NCI-H1048 (cell line): ENCODE measurements at places on chromosomes 12 and 14.
A peak's percentile ranks its signal among the peaks of the same experiment; 100 is the strongest.

DNA sequence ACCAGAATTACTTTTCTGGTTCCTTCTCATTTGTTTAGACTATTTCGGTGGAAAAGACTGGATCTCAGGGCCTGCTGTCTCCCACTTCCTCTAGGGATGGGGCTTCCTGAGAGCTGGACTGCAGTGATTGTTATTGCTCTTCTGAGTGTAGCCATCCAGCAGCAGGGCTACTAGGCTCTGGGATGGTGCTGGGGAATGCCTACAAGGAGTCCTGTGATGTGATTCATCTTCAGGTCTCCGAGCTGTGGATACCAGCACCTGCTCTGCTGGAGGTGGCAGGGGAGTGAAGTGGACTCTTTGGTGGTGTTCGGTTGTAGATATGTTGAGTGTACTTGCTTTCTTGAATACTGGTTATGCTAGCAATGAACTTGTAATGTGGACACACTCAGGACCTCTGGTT lies 42.7 kb downstream of the AEBP2 start:
- DNase-seq = no peak

DNA sequence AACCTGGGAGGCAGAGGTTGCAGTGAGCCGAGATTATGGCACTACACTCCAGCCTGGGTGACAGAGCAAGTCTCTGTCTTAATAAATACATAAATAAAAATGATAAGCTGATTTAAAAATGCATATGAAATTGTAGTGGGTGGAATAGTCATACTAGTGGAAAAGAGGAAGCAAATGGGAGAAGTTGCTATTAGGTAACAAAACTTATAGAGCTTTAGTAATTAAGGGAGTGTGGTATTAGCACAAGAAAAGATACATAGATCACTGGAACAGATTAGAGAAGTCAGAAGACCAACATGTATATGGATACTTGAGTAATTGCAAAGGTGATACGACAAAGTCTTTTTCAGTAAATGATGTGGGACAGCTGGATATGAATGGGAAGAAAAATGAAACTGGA lies 26.5 kb downstream of the TECPR2 start:
- no peak for DNase-seq

- peak; percentile 6 for DNase-seq
Measured at GRCh38 chr14:99393059-99393655, 87.5 kb downstream of the SETD3 start.

- no peak for DNase-seq
Measured at GRCh38 chr14:39069923-39070322, 33.1 kb downstream of the SEC23A start.
